ENCODE measurements at places on chromosomes 13 and 19.
A peak's percentile ranks its signal among the peaks of the same experiment; 100 is the strongest.

DNA sequence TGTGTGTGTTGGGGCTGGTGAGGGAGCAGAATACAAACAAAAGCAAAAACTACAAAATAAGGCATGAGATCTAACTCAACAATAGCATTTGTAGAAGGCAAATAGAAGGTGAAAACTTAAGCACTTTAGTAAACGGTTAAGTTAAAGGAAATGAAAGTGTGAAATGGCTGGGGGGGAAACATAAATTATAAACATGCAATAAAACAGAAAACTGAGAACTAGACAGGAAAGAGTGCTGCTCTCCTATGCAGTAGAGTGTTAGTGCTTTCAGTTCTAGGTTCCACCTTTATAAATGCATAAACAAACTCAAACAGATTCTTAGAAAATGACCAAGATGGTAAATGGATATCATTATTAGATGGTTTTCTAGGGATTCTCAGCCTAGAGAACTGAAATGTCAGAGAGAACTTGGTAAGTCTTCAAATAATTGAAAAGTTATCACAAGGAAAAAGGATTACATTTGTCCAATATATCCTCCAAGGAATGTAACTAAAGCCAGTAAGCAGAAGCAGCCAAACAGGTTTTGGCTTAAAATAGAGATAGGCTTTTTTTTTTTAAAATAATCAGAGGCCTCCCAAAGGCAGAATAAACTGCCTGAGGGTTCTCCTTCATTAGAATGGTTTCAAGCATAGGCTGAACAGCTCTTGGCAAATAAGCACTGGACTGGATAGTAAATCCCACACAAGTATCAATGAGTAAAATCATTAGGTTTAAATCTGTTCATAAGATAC, 23.3 kb downstream of the RBM26 start:
- no peak for DNase-seq

DNA sequence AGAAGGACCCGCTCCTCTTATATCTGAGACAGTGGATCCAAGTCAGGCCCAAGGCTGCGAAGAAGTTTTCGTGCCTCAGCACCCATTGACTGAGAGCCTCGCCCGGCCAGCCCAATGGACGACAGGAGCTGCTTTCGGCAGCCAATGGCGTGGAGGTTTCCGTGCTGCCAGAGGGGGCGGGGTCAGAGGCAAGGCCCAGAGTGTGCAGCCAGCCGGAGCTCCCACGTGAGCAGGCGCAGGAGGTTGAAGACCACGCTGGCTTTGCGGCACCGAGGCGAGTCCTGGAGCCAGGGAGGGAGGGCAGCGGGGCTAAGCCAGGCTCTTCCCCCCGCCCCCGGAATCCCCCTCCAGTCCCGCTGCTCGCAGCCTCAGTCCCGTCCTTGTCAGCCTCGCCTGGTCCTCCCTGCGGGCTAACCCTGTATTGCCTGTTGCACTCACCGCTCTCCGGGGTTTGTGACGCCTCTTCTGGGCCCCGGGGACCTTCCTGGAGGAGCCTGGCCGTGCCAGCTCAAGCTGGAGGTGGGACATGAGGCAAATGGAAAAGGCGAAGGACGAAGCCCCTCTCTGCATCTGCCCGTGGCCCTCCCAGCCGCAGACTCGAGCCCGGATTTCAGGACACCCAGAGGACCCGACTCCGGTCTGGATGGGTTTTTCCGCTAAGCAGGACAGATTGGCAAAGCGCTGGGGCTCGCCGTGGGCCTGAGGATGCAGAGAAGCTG, 1.5 kb downstream of the IFNL4 start:
- peak; percentile 11 for DNase-seq

DNA sequence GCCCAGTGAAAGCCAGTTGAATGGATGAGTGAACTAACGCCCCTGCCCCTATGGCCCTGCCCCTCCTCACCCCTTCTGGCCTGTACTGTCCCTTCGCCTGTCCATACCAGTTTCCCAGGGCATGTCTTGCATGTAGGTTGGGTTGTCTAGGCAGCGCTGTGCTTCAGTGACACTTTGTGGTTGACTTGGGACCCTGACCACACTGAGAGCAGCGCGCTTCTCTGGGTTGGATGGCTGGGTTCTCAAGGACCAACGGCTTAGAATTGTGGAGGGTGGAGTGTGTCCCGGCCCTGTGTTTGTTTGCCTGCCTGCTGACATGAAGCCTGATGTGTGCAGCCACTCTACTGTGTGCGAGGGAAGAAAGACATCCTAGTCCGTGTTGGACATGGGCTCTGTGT, 15.8 kb downstream of the GATAD2A start:
- no peak for DNase-seq

- DNase-seq: peak; percentile 94
Observed at GRCh38 chr19:34232566-34233481, 21.5 kb upstream of the GARRE1 start.

GRCh38 chr13:29520671-29521070, 74.8 kb downstream of the SLC7A1 start:
- peak; percentile 93 for DNase-seq

GRCh38 chr13:30493658-30494381, 28.1 kb upstream of the HMGB1 start:
- no peak for DNase-seq

GRCh38 chr19:8403098-8403819, 9.8 kb upstream of the MARCHF2 start:
- no peak for DNase-seq

GRCh38 chr19:32309711-32310390, 35.6 kb upstream of the ZNF507 start:
- DNase-seq: no peak

GRCh38 chr13:46569456-46569855, 16.5 kb downstream of the LRCH1 start:
- no peak for DNase-seq

DNA sequence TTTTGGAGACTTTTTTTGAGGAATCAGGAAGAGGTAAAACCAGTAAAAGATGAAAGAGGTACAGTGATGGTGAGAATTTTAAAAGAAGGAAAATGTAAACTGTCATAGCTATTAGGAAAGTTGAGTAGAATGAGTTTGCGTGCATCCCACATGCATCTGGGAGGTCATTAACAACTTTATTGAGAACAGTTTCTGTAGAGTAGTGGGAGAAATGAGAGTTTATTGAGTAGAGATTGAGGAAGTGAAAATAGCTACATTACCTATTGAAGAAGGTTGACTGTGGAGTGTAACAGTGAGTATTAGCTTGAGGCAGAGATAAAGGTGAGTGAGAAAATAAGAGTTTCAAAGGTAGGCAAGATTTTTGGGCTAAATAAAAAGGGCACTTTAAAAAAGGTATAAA, 38.7 kb downstream of the BRCA2 start:
- DNase-seq: no peak

GRCh38 chr19:21901861-21902260, 65.9 kb upstream of the ZNF43 start:
- DNase-seq: no peak

- DNase-seq: no peak
Observed at GRCh38 chr13:53206455-53206854, 177.8 kb downstream of the OLFM4 start.

GRCh38 chr13:110416131-110417025, 109.3 kb downstream of the COL4A2 start:
- DNase-seq: peak; percentile 34

GRCh38 chr19:51660975-51661600, 14.5 kb upstream of the SIGLEC14 start:
- peak; percentile 68 for DNase-seq

- no peak for DNase-seq
Observed at GRCh38 chr13:112723771-112724170, 33.9 kb downstream of the ATP11A start.

DNA sequence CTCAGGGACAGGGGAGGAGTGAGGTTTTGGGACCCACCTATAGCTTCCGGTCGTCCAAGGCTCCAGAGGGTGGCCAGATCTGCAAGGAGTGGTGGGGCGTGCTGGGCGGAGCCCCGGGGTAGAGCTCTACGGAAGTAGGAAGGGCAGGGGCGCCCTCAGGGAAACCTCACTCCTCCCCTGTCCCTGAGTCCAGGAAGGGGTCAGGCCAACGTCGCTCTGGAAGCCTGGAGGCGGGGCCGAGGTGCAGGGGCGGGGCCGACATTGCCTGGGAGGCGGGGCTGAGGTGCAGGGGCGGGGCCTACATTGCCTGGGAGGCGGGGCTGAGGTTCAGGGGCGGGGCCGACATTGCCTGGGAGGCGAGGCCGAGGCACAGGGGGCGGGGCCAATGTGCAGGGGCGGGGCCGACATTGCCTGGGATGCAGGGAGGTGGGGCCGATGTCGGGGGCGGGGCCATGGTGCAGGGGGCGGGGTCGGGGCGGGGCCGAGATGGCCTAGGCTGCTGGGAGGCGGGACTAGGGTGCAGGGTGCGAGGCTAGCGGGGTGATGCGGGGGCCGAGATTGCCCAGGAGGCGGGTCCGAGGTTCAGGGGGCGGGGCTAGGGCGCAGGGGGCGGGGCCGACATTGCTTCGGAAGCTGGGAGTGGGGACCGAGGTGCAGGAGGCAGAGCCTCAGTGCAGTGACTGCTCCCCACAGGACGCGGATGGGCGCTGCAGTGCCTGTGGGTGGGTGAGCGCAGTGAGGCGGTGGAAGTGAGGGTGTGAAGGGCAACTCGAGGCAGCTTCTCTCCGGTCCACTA, 4.9 kb upstream of the PALM start:
- peak; percentile 39 for DNase-seq

DNA sequence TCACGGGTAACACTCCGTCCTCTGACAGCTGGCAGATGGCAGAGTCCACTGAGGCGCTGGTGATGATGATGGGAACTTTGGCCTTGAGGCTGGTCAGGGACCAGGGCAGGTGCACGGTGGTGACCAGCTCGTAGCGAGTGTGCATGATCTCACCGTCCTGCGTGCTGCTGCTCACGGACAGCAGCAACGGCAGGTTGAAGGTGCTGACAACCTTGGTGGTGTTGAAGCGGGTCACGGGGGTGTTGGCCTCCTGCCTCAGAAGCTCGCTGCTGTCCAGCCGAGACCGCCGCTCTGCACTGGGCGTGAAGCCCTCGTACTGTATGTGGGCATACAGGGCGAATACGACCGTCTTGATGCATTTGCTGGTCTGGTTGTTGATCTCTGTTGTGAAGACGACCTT, 11.6 kb downstream of the ARRDC5 start:
- DNase-seq: no peak

DNA sequence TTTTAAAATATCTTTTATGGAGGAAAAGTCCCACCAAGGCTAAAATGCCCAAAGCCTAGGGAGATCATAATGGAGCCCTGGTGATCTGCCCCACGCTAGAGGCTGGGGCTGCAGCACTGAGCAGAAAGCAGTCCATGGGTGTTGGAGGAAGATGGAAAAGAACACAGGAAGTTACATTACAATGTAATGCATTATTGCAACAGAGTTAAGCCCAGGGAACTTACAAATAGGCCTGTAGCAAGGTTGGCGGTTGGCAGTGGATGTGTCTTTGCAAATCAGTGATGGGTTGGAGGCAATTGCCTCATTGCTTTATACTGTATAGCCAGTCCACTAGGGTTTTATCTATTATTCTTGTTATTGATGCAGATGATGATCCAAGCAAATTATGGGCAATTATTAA, 399.9 kb downstream of the NDFIP2 start:
- DNase-seq: no peak

GRCh38 chr13:85230691-85231093, 568.5 kb downstream of the SLITRK6 start:
- peak; percentile 26 for DNase-seq

DNA sequence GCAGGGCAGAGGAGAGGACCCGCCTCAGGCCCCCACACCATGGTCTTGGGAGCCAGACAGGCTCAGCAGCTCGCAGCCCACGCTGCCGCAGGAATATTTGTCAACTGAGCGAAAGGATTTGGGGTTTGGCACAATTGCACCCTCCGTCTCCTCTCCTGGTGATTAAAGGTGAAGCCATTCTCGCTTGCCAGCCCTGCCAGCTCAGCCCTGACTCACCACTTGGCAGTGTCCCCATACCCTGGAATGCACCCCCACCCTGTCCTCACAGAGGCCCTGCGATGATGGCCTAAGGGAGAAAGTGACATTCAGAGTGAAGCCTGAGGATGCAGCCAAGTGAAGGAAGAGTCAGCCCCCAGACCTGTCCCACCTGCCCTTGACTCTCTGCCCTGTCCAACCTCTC, 18.8 kb downstream of the CYTH2 start:
- DNase-seq: peak; percentile 79

- DNase-seq: no peak
Observed at GRCh38 chr19:53612762-53613526, 18.9 kb upstream of the DPRX start.

GRCh38 chr19:10045371-10045770, 32.1 kb downstream of the RDH8 start:
- no peak for DNase-seq

DNA sequence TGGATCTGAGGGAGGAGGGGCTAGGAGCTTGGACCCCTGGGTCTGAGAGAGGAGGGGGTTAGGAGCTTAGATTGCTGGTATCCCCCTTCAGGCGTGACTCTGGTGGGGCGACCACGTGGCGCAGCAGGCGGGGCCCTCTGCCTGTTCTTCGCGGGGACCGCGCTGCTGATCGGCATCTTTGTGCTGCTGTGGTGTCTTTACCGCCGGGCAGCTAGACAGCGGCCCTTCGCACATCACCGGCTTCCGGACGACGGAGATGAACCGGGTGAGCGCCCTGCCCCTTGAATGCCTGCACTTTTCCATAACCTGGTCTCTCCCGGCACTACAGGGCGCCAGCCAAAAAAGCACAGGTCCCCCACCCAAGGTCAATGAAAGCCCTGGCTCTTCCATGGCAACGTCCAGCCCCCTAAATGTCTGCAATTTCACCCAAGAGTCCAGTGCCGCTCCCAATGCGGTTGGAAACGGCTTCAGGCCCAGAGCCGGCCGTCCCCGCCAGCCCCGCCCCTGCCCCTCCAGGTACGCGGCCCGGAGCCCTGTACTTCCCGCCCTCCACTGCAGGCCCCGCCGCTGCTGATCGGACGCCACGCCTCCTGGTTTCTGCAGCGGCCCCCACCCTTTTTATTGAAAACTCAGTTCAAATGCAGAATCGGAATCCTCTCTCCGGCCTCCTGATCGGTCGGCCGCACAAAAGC, 2.8 kb downstream of the GFY start:
- no peak for DNase-seq

DNA sequence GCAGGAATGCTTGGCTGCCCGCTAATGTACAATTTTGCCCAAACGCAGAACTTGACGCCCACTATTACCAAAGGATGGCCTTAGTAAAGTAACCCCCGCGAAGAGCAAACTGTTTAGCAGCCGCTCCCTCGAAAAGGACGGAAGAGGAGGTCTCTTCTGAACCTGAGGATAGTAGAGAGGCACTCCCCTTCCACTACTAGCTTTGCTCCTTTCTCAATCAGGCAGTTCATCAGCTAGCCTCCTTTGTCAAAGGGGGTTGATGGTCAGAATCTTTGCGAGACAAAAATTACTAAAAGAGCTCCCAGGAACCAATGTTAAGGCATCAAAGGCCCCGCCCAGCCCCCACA, 534 bp downstream of the CAB39L start:
- DNase-seq: peak; percentile 49

GRCh38 chr13:95833719-95834118, 156.8 kb downstream of the DNAJC3 start:
- DNase-seq: peak; percentile 12

GRCh38 chr19:38170334-38170733, 53.7 kb downstream of the DPF1 start:
- DNase-seq: no peak

DNA sequence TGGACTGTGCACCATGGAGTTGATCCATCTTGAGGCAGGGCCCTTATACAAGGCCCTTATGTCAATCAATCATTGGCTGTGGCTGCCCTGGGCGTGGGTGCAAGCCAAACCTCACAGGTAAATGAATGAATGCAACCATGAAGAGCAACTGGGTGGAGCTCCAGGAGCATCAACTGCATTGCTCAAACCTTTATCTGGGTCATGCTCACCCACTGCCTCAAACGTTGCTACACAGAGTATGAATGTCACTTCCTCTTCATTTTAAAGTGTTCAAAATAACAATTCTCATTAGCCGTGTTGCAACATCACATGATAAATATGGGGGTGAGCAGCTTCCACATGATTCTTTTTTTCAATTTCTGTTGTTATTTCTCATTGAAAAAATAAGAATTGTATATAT, 6.4 kb upstream of the ZNF333 start:
- no peak for DNase-seq

Measured in fibroblast of skin of right quadriceps (primary cell).